Left ventricle myocardium inferior (tissue), 1 donor: ENCODE measurements at places on chromosomes 3 and 15. TPM values are rescaled to one million over a fixed set of nuclear protein-coding genes. Genes with fewer than 3 reads are reported as not detected.

SERINC4 gene
- total RNA-seq = 0.44 TPM

SLC9A9 gene
- total RNA-seq = 4.9 TPM

- no peak for DNase-seq
- H3K4me3 ChIP-seq = peak overlapping the region; percentile 77
- no peaks in the 10 kb centered on the region for H3K27me3 ChIP-seq
- H3K4me1 ChIP-seq = peaks cover 56% of the 10 kb centered on the region
- no peaks in the 10 kb centered on the region for H3K36me3 ChIP-seq
Measured at GRCh38 chr3:184712248-184713039, 580 bp upstream of the MAGEF1 start.

RGMA gene
- 16.9 TPM for total RNA-seq

ZBTB11 gene
- 10.3 TPM for total RNA-seq

CLDN11 gene
- 4.3 TPM for total RNA-seq

- H3K36me3 ChIP-seq = no peaks in the 10 kb centered on the region
- H3K4me3 ChIP-seq = no peak overlapping the region
- DNase-seq = no peak
- peaks cover 35% of the 10 kb centered on the region for H3K4me1 ChIP-seq
Measured at GRCh38 chr3:193832833-193833413, 239.9 kb downstream of the OPA1 start.

EIF4G1 gene
- total RNA-seq = 224 TPM

IGF2BP2 gene
- total RNA-seq = 17.9 TPM

DNA sequence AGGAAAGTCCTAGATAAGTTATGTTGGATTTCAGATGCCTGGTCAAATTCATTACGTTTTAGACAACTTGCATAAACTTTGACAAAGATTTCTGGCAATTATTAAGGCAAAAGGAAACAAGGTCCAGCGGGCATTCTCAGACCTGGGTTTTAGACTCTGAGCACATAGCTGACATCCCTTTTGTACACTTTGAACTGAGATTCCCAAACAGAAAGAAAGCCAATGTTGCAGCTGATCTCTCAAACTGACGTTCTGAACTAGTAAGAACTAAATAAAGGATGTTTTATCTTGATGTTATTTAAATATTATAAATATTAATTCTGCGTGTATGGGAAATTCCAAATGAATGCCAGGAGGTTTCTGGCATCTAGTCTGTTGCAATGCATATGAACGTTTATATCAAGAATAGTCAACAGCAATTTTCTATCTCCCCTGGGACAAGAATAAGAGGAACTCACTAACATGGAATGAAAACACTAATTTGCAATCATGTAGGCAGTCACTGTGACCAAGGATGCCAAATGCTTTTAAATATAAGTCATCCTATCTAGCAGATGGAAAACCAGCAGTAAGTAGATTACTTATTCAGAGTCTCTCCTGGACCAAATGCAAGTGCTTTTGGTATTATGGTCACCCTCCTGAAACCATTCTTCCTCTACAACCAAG is 202.1 kb downstream of the GREM1 start:
- no peaks in the 10 kb centered on the region for H3K36me3 ChIP-seq
- H3K27me3 ChIP-seq = no peaks in the 10 kb centered on the region
- no peaks in the 10 kb centered on the region for H3K4me1 ChIP-seq

- no peak overlapping the region for H3K27ac ChIP-seq
- no peak for DNase-seq
- H3K4me1 ChIP-seq = peaks cover 10% of the 10 kb centered on the region
- no peak overlapping the region for H3K4me3 ChIP-seq
Measured at GRCh38 chr3:183272791-183273190, 19.7 kb downstream of the B3GNT5 start.

DNA sequence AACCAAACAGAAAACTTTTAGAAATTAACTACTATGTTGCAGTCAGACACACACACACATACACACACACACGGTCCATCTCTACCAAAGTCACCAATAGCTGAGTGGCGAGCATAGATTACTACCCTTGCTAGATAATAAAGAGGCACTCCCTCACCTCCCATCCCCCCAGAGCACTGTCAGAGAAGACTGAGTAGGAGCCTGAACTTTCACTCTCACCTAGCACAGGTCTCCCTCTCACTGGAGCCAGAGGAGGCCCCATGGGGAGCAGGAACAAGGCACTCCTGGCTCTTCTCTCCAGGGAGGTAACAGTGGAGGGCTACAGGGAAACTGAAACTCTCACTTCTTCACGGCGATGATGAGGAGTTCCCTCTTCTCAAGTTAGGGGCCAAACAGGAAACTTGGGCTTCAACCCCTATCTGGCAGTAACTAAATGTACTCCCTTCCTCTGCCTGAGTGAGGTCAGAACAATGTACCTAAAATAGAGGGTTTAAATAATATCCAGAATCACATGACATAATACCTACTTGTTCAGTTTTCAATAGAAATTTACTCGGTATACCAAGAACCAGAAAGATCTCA is 975.3 kb upstream of the GBE1 start:
- no peak for DNase-seq
- no peaks in the 10 kb centered on the region for H3K36me3 ChIP-seq
- no peaks in the 10 kb centered on the region for H3K4me1 ChIP-seq

RASGRF1 gene
- not detected for total RNA-seq

DNA sequence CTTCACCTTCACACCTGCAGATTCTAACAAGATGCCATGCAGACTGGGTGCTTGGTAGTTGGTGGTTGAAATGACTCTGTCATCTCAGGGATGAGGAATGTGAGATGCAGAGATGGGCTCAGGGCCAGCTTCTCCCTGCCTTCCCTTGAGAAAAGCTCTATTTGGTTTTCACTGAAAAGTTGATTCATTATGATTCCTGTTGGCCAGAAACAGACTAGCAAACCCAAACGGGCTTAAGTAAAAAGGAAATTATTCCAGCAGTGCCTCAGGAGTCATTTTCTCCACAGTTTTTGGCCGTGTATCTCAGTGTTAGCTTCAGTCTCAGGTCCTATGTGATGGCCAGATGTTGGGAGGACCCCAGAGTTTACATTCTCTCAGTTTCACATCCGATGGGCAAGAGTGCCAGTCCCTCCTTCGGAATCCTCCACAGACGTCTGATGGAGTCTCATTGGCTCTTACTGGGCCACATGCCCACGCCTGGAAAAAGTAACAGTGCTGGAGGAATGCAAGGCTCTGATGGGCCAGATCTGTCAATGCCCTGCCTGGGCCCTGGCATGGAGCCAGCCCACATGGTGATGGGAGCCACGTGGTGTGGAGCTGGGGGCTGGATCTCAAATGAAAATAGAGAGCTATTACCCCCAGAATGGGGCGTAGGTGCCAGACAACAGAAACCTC is 22.3 kb upstream of the SACM1L start:
- no peak overlapping the region for H3K4me3 ChIP-seq
- H3K36me3 ChIP-seq = peaks cover 27% of the 10 kb centered on the region
- DNase-seq = peak; percentile 60
- no peaks in the 10 kb centered on the region for H3K27me3 ChIP-seq
- H3K4me1 ChIP-seq = peaks cover 80% of the 10 kb centered on the region

IL17RD gene
- total RNA-seq = 9.6 TPM

GRCh38 chr3:133280586-133280985 is 119.3 kb upstream of the BFSP2 start:
- no peak for DNase-seq
- no peak overlapping the region for H3K27ac ChIP-seq
- H3K4me1 ChIP-seq = no peaks in the 10 kb centered on the region
- no peak overlapping the region for H3K4me3 ChIP-seq

- H3K36me3 ChIP-seq = no peaks in the 10 kb centered on the region
- H3K4me1 ChIP-seq = peaks cover 38% of the 10 kb centered on the region
Measured at GRCh38 chr15:91997163-91997562, 143.7 kb downstream of the SLCO3A1 start.

- peaks cover 24% of the 10 kb centered on the region for H3K4me1 ChIP-seq
- H3K27me3 ChIP-seq = peaks cover 39% of the 10 kb centered on the region
- DNase-seq = no peak
- H3K36me3 ChIP-seq = no peaks in the 10 kb centered on the region
Measured at GRCh38 chr15:74829991-74830390, 3.6 kb downstream of the CPLX3 start.

DNA sequence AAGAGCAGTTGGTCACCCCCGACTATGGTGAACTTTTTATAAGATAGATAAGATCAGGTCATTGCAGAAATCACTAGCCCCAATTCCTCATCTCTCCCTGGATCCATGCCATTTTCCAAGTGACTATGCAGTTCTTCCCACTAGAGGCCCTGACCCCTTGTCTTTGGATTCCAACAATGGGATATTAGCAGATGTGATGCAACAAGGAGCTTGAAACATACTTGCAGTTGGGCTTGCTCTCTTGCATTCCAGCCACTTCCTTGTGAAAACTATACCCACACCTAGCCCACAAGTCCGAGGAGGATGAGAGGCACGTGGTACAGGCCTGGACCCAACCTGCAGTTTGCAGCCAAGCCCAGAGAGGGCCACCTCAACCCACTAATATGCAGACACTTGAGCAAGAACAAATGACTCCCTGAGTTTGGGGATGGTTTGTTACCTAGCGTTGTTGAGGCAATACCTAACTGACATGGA is 60.6 kb downstream of the SUCLG2 start:
- DNase-seq = no peak
- peaks cover 10% of the 10 kb centered on the region for H3K36me3 ChIP-seq
- no peaks in the 10 kb centered on the region for H3K27me3 ChIP-seq
- no peak overlapping the region for H3K4me3 ChIP-seq
- H3K27ac ChIP-seq = no peak overlapping the region
- no peaks in the 10 kb centered on the region for H3K4me1 ChIP-seq

SLC30A4 gene
- total RNA-seq = 2.8 TPM

DNA sequence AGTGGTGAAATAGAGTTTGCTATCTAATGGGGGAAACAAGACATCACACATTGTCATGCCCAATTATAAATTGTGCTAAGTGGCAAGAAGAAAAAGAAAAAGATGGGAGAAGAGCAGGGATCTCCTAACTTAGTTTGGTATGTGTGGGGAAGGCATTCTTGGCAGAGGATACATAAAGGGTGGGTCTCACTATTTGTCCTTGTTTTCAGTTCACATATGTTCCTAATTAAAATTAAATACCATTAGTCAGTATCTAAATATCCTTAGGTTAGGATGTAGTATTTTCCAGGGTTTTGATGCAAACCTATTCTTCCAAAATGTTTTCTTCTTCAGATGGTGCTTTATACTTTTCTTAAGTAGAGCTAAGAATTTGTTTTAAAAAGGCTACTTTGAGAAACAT is 173.7 kb downstream of the B3GALNT1 start:
- no peaks in the 10 kb centered on the region for H3K27me3 ChIP-seq
- no peak overlapping the region for H3K4me3 ChIP-seq
- DNase-seq = no peak
- H3K27ac ChIP-seq = no peak overlapping the region
- H3K4me1 ChIP-seq = peaks cover 30% of the 10 kb centered on the region

DNA sequence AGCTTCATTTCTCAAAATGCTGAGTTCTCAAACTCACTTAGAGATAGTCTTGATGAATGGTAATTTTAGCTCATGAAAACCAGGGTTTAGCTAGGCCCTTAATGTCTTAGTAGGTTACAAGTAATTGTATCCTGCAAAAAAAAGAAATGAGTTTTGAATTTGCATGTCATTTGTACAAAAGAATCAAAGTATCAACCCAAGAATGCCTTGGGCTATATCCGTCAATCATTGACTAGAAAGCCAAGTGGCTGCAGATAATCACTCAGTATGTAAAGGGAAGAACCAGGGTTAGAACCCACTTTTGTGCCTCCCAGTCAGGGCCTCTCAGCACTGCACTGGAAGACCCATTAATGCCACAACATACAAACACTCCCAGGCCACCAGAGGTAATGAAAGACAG is 427.6 kb upstream of the MDFIC2 start:
- DNase-seq = no peak
- peaks cover 3% of the 10 kb centered on the region for H3K4me1 ChIP-seq
- no peak overlapping the region for H3K4me3 ChIP-seq

DNA sequence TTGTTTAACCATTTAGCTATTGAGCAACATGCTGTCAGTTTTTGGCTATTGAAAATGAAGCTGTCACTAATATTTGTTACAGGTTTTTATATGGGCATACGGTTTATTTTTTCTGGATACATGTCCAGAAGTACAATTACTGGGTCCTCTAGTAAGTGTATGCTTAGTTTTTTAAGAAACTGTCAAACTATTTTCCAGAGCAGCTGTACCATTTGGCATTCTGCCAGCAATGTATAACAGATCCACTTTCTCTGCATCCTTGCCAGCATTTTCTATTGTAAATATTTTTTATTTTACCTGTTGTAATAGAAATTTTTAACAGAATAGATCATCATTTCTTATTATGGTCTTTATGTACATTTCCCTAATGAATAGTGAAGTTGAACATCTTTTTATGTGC is 658.8 kb downstream of the EDEM1 start:
- no peaks in the 10 kb centered on the region for H3K36me3 ChIP-seq
- DNase-seq = no peak
- H3K27me3 ChIP-seq = no peaks in the 10 kb centered on the region
- no peak overlapping the region for H3K4me3 ChIP-seq
- H3K4me1 ChIP-seq = no peaks in the 10 kb centered on the region
- H3K27ac ChIP-seq = no peak overlapping the region

- H3K27ac ChIP-seq = peak overlapping the region; percentile 93
- H3K27me3 ChIP-seq = no peaks in the 10 kb centered on the region
- H3K4me3 ChIP-seq = peak overlapping the region; percentile 87
Measured at GRCh38 chr3:107523539-107524325, 970 bp downstream of the BBX start.

- H3K36me3 ChIP-seq = no peaks in the 10 kb centered on the region
- H3K4me1 ChIP-seq = peaks cover 36% of the 10 kb centered on the region
- no peak overlapping the region for H3K4me3 ChIP-seq
- no peak for DNase-seq
Measured at GRCh38 chr3:57982561-57983243, 25.5 kb upstream of the FLNB start.

GRCh38 chr15:72939514-72940228 is 112.6 kb upstream of the NEO1 start:
- no peak overlapping the region for H3K27ac ChIP-seq
- DNase-seq = no peak
- H3K27me3 ChIP-seq = peaks cover 16% of the 10 kb centered on the region
- H3K4me1 ChIP-seq = no peaks in the 10 kb centered on the region
- H3K36me3 ChIP-seq = no peaks in the 10 kb centered on the region
- H3K4me3 ChIP-seq = no peak overlapping the region

DNA sequence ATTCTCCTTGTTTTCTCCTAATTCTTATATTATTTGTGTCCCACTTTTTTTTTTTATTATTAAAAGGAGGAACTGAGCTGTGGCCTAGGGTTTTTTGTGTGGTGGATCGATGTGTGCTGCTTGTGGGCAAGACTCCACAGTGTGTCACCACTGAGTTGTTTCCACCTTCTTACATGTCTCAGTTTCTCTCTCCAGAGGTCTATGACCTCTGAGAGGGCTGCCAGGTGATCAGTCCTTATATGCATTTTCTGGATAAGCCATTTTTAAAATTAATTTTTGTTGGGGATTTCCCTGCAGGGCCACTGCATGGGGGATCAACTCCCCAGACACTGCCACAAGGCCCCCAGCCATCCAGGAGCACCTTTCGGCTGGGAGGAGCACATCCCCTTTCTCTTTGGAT is 27.8 kb downstream of the IQCF6 start:
- H3K27ac ChIP-seq = no peak overlapping the region
- H3K36me3 ChIP-seq = no peaks in the 10 kb centered on the region
- no peak overlapping the region for H3K4me3 ChIP-seq
- no peaks in the 10 kb centered on the region for H3K4me1 ChIP-seq
- peaks cover 18% of the 10 kb centered on the region for H3K27me3 ChIP-seq

ACVR2B gene
- total RNA-seq = 5.5 TPM

GRCh38 chr3:132405188-132405587 is 12.1 kb upstream of the DNAJC13 start:
- DNase-seq = no peak
- H3K36me3 ChIP-seq = no peaks in the 10 kb centered on the region
- peaks cover 15% of the 10 kb centered on the region for H3K4me1 ChIP-seq
- H3K4me3 ChIP-seq = no peak overlapping the region
- H3K27ac ChIP-seq = no peak overlapping the region

GRCh38 chr15:58465866-58466517 is 34.2 kb downstream of the LIPC start:
- no peaks in the 10 kb centered on the region for H3K36me3 ChIP-seq
- no peaks in the 10 kb centered on the region for H3K27me3 ChIP-seq
- no peak for DNase-seq
